ENCODE measurements at places on chromosomes 12 and 14.

DNA sequence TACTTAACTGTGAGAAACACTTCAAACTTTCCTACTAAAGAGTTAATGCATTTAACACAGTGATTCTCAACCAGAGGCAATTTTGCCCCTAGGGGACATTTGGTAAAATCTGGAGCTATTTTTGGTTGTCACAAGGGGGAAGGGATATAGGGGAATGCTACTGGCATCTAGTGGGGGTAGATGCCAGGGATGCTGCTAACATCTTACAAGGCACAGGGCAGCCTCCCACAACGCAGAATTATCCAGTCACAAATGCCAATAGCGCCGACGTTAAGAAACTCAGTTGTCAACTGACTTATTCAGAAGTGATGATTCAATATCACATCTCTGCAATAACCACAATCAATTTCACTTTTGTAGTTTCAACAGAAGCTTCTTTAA, 2.0 kb downstream of the EEA1 start:
- DNase-seq = no peak

- DNase-seq = no peak
These were observed 80.1 kb upstream of the VRK1 start for GRCh38 chr14:96717116-96717515.

- DNase-seq = no peak
These were observed 155.8 kb downstream of the TMTC2 start for GRCh38 chr12:82842480-82842879.

GRCh38 chr14:101632520-101632919, 71.2 kb downstream of the DIO3 start:
- DNase-seq = no peak

GRCh38 chr14:32757568-32757967, 181.1 kb upstream of the NPAS3 start:
- DNase-seq = no peak

DNA sequence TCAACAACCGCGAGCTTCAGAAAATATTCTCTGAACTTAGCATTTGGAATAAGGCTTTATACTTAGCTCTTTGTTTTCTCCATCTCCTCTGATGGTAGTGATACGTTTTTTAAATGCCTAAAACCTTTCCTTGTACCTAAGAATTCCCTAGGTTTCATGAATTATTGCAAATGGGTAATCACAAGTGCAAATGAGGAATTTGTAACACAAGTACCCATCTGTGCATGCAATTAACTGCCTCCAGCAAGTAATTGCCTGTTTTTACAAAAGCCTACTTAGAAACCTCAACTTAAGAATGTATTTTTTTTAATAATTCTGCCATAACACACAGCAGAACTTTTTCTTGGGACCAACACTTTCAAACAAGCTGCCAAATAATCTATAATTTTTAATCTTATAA, 149.2 kb downstream of the PHLDA1 start:
- DNase-seq = no peak

Data from right forelimb (tissue), 1 donor.